ENCODE measurements at places on chromosomes 13 and 19. TPM values are rescaled to one million over a fixed set of nuclear protein-coding genes. Genes with fewer than 3 reads are reported as not detected.

GRCh38 chr13:34257966-34258365 is 440.0 kb downstream of the RFC3 start:
- H3K4me1 ChIP-seq = no peaks in the 10 kb centered on the region
- H3K36me3 ChIP-seq = no peaks in the 10 kb centered on the region
- no peaks in the 10 kb centered on the region for H3K27me3 ChIP-seq

DNA sequence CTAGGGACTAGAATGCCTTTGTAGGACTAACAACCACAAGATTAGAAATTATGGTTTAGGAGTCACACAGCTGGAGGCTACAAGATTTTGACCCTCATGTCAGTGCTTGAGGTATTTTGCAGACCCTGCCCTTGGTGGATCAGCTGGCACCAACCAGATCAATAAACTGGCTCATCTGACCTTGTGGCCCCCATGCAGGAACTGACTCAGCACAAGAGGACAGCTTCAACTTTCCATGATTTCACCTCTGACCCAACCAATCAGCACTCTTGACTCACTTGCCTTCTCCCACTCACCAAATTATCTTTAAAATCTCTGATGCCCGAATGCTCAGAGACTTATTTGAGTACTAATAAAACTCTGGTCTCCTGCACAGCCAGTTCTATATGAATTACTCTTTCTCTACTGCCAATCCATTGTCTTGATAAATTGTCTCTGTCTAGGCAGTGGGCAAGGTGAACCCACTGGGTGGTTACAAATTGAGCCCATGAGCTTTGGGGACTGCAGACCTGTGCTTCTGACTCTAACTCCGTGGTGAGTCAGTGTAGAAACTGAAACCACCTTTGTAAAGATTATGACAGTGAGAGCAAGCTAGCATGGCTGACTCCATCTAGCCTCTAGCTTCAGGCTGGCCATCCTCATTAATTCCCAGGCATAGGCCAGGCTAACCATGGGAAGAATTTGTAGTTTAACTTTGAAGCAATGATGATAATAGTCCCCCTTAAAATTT is 33.9 kb upstream of the CEACAM8 start:
- H3K27ac ChIP-seq = no peak overlapping the region
- no peaks in the 10 kb centered on the region for H3K27me3 ChIP-seq
- no peak for DNase-seq
- H3K4me1 ChIP-seq = no peaks in the 10 kb centered on the region

DNA sequence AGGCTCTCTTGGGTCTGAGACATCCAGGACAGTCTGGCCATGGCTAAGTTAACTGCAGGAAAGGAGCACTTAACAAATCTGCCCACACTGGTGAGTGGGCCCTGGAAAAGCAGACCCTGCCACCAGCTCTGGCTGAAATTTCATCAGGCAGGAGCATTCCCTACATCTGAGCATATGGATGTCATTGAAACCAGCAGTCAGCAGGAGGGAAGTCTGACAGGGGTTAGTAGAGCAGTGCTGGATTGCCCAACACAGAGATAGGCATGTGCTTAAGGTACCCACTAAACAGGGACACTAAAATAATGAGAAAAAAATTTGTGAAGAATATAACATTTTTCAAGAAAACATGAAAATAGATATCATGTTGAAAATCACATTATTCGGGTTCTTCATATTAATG is 13.6 kb upstream of the ACOD1 start:
- no peaks in the 10 kb centered on the region for H3K4me1 ChIP-seq
- no peak for DNase-seq
- H3K4me3 ChIP-seq = no peak overlapping the region

DNA sequence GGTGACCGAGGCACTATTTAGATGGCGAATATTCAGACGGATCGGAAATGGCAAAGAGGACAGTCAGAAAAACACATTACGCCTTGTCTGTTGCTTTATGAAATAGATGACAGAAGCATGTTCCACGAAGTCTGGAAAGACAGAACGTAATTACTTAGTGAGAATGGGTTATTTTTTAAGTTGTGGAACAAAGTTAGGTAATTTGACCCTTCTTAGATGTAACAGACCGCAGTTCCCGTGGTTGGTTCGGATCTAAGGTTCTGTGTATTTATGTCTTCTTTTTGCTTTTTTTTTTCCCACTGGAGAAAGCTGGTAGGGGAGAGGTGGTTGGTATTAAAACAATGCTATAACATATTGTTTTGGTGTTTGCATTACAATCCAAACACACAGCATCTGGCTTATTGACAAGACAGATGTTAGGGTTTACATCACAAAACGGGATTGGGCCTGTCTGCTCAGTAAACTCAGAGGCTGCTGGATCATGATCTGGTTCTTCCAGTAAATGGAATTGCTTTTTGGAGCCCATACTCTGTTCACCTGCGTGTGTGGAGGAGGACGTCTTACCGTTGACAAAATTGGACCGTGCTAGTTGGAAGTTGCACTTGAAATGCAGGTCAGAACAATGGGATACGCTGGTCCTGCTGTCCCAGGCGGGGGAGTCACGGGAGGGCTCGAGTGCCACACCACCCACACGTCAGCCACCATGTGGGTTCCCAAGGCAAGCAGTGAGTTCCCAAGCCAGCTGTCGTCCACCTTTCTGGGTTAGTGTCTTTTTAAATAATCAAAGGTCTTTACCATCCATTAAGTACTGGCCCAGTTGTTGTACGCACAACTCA is 13.8 kb downstream of the ATP11A start:
- H3K27ac ChIP-seq = no peak overlapping the region
- H3K36me3 ChIP-seq = peaks cover 5% of the 10 kb centered on the region
- no peak for DNase-seq
- no peak overlapping the region for H3K4me3 ChIP-seq
- H3K4me1 ChIP-seq = peaks cover 46% of the 10 kb centered on the region
- no peaks in the 10 kb centered on the region for H3K27me3 ChIP-seq

- peak; percentile 86 for DNase-seq
- peaks cover 47% of the 10 kb centered on the region for H3K4me1 ChIP-seq
- H3K36me3 ChIP-seq = peaks cover 5% of the 10 kb centered on the region
- H3K27ac ChIP-seq = peak overlapping the region; percentile 95
- H3K4me3 ChIP-seq = peak overlapping the region; percentile 71
Measured at GRCh38 chr19:12777217-12778016, 2.1 kb upstream of the HOOK2 start.

DNA sequence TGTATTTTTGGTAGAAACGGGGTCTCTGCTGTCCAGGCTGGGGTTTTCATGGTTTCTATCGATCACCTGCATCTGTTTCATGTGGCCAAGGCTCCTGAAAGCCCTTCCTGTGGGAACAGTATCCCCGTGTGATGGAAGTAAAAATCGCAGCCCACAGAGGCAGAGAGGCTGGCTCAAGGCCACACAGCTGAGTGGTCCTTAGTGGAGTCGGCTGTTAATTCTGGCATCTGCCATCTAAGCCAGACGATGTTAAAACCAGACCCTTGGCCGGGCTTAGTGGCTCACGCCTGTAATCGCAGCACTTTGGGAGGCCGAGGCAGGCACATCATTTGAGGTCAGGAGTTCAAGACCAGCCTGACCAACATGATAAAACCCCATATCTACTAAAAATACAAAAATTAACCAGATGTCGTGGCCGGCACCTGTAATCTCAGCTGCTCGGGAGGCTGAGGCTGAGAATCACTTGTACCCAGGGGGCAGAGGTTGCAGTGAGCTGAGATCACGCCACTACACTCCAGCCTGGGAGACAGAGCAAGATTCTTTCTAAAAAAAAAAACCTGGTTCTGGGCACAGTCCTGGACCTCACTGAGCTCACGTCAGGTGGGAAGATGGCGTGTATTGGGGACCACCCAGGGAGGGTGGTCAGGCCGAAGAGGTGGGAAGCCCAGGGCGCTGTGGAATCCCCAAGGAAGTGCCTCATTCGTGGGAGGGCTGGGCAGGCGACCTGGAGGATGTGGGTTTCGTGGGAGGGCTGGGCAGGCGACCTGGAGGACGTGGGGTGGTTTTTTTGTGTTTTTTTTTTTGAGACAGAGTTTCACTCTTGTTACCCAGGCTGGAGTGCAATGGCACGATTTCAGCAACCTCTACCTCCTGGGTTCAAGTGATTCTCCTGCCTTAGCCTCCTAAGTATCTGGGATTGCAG is 18.5 kb upstream of the MISP start:
- DNase-seq = no peak
- H3K27ac ChIP-seq = no peak overlapping the region
- H3K4me1 ChIP-seq = peaks cover 9% of the 10 kb centered on the region
- H3K4me3 ChIP-seq = no peak overlapping the region
- no peaks in the 10 kb centered on the region for H3K27me3 ChIP-seq

DNA sequence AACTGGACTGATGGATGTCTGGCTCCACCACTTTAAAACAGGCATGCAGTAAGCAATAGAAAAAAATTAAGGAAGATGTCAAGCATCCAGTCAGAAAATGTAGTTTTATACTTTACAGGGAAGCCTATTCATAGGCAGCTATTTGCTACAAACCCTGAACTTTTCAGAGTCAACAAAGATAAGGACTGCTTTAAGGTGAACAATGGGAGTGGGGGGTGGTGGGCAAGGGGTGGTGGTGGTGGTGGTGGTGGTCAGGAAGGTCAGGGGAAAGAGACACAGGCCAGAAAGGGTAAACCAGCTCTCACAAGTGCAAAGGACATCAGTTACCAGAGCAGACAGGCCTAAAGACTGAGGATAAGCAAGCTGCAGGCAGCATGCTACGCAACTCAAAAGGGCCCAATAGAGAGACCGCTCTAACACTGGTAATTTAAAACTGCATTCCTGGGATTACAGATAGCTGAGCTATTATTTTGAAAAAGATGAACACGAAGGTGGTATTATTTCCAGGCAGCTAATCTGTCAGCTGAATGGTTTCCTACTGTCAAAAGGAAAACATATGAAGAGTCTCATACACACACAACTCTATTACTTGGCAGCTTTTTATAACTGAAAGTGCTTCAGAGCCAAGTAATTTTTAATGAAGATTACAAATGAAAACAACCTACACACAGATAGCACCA is 14.8 kb downstream of the BRD4 start:
- no peak for DNase-seq
- peak overlapping the region; percentile 27 for H3K27ac ChIP-seq
- no peaks in the 10 kb centered on the region for H3K36me3 ChIP-seq
- H3K4me3 ChIP-seq = no peak overlapping the region
- peaks cover 98% of the 10 kb centered on the region for H3K4me1 ChIP-seq

GRCh38 chr13:42106998-42107397 is 58.5 kb downstream of the DGKH start:
- H3K27me3 ChIP-seq = no peaks in the 10 kb centered on the region
- no peak overlapping the region for H3K27ac ChIP-seq
- no peaks in the 10 kb centered on the region for H3K36me3 ChIP-seq
- peaks cover 28% of the 10 kb centered on the region for H3K4me1 ChIP-seq

DNA sequence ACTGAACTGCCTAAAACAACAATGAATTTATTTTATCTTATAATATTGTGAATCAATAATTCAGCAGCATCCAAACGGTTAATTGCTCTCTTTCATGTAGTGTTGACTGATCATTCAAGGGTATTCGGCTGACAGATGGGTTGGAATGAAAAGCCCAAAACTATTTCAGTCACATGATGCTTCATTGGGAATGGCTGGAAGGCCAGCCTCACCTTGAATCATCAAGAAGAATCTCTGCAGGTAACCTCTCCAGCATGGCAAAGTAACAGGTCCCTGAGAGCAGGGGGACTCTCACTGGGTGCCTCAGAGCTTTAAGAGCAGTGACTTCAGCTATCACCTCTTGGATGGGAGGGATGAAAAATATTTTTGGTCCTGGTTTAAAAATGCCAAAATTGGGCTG is 1395.7 kb downstream of the OLFM4 start:
- no peaks in the 10 kb centered on the region for H3K27me3 ChIP-seq
- no peaks in the 10 kb centered on the region for H3K4me1 ChIP-seq
- no peak overlapping the region for H3K27ac ChIP-seq
- no peak overlapping the region for H3K4me3 ChIP-seq
- DNase-seq = no peak
- no peaks in the 10 kb centered on the region for H3K36me3 ChIP-seq

DNA sequence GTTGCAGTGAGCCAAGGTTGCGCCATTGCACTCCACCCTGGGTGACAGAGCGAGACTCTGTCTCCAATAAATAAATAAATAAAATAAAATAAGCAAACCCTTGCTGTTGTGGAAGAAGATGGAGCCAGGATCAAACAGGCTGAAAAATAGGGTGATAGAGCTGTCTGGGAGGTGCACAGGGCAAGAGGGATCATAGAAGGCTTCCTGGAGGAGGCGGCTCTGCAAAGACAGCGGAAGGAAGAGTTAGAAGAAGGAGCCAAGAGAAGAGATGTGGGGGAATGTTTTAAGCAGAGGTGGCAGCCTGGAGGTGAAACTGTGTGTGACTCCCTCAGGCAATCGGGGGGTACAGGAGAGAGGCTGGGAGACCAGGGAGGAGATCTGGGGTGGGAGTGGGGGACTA is 40.6 kb downstream of the ZNRF4 start:
- H3K27ac ChIP-seq = no peak overlapping the region
- no peak overlapping the region for H3K4me3 ChIP-seq
- no peak for DNase-seq
- no peaks in the 10 kb centered on the region for H3K36me3 ChIP-seq

ZSCAN18 gene
- 44.2 TPM for total RNA-seq

- no peak overlapping the region for H3K27ac ChIP-seq
- DNase-seq = no peak
- H3K27me3 ChIP-seq = no peaks in the 10 kb centered on the region
Measured at GRCh38 chr13:43374621-43375020, 351.2 kb downstream of the DNAJC15 start.

RFC3 gene
- 7.1 TPM for total RNA-seq

- no peak for DNase-seq
- H3K4me3 ChIP-seq = no peak overlapping the region
- no peaks in the 10 kb centered on the region for H3K36me3 ChIP-seq
- peak overlapping the region; percentile 58 for H3K27ac ChIP-seq
- H3K4me1 ChIP-seq = peaks cover 14% of the 10 kb centered on the region
Measured at GRCh38 chr19:51121257-51121656, 3.4 kb upstream of the SIGLEC9 start.

DNA sequence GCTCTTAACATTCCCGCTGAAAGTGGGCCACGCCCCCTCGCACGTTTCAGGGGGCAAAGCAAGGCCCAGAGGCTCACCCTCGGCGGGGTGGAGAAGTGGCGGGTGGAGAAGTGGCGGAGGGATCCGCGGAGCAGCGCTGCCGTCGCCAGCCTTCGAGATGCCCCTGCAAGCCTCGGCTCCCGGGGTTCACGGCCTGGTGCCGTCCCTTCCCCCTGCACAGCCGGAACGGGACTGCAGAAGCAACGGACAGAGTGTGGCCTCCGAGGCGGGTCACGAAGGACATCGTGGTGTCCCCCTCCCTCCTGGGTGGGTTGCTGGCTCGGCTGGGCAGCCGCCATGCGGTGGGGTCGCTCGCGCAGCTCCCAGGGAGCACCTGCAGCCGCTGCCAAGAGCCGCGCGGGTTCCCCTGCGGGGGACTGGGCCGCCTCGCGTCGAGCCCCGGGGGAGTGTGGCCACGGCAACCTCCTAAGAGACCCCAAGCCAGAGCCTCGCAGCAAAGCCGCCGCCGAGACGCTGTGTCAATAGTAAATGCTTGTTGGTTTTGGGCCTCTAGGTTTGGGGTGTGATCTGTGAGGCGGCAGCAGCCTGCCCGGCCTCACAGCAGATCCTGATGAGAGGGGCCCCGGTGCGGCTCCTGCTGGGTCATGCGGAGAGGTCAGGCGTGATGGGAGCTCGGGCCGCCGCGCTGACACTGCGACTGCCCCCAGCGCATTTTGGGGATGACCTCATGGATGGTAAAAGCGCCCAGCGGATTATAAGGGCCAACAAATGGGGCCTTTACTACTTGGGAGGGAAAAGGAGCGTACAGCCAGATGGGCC is 5.5 kb downstream of the TPGS1 start:
- H3K4me3 ChIP-seq = no peak overlapping the region
- peaks cover 5% of the 10 kb centered on the region for H3K36me3 ChIP-seq
- DNase-seq = peak; percentile 78
- no peaks in the 10 kb centered on the region for H3K27me3 ChIP-seq
- H3K27ac ChIP-seq = peak overlapping the region; percentile 38

LILRA6 gene
- total RNA-seq = 36.9 TPM

- H3K27me3 ChIP-seq = no peaks in the 10 kb centered on the region
- no peak overlapping the region for H3K27ac ChIP-seq
- H3K4me3 ChIP-seq = no peak overlapping the region
- no peaks in the 10 kb centered on the region for H3K4me1 ChIP-seq
- H3K36me3 ChIP-seq = no peaks in the 10 kb centered on the region
Measured at GRCh38 chr13:72199640-72200039, 332.6 kb upstream of the DACH1 start.
